ENCODE measurements at places on chromosomes 16 and 17. TPM values are rescaled to one million over a fixed set of nuclear protein-coding genes. Genes with fewer than 3 reads are reported as not detected.

The HASPIN gene
- total RNA-seq: 20.5 TPM

The NT5M gene
- 8.1 TPM for total RNA-seq

DNA sequence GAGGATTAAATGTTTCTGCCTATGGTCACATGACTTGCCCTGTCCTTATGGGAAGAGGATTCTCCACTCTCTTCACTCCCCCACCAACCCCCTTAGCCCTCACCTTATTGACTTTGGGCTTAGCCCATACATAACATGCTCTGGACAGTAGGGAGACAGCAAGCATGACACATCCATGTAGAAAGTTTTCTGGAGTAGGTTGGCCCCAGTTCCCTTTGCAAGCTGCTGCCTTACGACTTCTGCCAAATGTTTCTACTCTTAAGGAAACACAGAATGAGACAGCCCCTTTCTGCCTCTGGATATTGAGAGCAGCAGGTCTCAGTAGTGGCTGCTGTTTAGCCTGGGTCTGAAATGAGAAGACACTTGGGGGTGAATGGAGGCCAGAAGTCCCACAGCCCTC, 282.2 kb downstream of the MAP2K6 start:
- no peak for DNase-seq

- no peak for DNase-seq
Observed at GRCh38 chr16:24124291-24124690, 131.8 kb upstream of the CACNG3 start.

GRCh38 chr17:56111706-56112485, 41.4 kb upstream of the ANKFN1 start:
- no peak for DNase-seq

DNA sequence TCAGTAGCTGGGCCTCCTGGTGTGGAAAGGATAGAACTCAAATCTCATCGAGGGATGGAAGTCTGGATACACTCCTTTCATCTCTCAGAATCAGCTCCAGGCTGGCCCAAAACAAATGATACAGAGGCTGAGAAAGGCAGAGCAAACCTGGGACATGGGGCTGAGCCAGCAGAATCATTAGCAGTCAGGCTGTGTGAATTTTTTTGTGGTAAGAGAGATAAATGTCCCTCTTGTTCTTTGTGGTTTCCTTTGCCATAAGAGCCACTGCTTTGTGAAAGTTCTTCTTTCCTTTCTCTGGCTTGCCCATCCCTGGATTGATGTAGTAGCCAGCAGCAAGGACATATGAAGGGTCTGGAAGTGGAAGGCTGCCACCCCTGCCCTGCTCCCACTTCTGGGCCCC, 146.2 kb downstream of the CDH13 start:
- DNase-seq: no peak

Measured in activated naive CD4-positive, alpha-beta T cell treated with anti-CD3 and anti-CD28 coated beads for 36 hours (primary cell).